NK-92 treated with Interleukin-12 subunit alpha and Interleukin-12 subunit beta, amount 100 ng/mL, for 24 hours (cell line): ENCODE measurements at places on chromosomes 3 and 15.

GRCh38 chr3:72375237-72376076 lies 472.8 kb downstream of the SHQ1 start:
- DNase-seq, result no peak

- no peak for DNase-seq
Measured at GRCh38 chr3:47961815-47962606, 54.2 kb downstream of the MAP4 start.

GRCh38 chr3:104816716-104817115 lies 550.0 kb upstream of the ALCAM start:
- DNase-seq, result no peak

DNA sequence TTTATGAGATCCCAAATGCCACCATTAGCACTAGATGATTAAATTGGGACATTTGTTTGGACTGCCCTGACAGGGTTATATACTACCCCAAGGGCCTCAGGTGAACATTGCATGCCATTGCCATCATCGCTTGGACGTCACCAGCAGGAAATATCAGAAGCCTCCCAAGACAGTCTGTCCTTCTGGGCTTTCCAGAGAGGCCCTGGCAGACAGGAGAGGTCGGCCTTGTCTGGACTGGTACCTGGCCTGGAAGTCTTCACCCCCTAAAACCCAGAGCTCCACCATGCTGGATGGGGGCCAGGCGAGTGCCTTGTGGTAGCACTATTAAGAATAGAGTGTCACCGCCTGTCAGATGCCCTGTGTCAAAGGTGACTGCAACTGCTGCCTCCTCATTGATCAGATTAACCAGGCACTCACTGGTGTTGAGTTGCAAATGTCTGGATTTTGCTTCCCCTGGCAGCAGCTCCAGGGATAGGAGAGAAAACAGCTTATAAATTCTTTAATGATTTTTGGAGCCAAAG lies 324.1 kb upstream of the RASGRP1 start:
- DNase-seq, result no peak

- DNase-seq, result no peak
Measured at GRCh38 chr15:80060356-80061006, 1.0 kb downstream of the ZFAND6 start.

DNA sequence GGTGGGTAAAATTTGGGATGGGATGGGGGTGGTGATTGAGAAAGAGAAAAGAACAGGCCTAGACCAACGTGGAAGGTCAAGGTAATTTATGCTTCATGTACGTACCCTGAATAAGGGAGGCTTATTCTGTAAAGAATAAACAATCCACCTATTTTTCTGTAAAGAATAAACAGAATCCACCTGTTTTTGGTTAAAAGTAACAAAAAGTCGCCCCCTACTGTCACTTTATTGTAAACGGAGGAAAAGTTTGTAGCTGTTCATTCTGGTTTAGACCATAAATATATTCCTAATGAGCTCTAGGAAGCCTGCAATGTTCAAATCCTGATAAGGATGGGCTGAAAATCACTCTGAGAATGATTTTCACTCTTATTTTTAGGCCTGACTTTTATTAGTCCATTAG lies 23.5 kb upstream of the SQOR start:
- DNase-seq, result no peak

GRCh38 chr3:191298846-191299245 lies 30.3 kb upstream of the CCDC50 start:
- DNase-seq, result no peak

- no peak for DNase-seq
Measured at GRCh38 chr15:85757939-85758654, 36.6 kb downstream of the KLHL25 start.

- DNase-seq, result no peak
Measured at GRCh38 chr3:133188996-133189395, 150.8 kb downstream of the TMEM108 start.
